Adrenal gland (tissue), 19 donors: ENCODE measurements at places on chromosomes 13 and 19. TPM values are rescaled to one million over a fixed set of nuclear protein-coding genes. Genes with fewer than 3 reads are reported as not detected.

Gene TEX26
- not detected for total RNA-seq

Gene TMEM38A
- total RNA-seq: 9.0 TPM

DNA sequence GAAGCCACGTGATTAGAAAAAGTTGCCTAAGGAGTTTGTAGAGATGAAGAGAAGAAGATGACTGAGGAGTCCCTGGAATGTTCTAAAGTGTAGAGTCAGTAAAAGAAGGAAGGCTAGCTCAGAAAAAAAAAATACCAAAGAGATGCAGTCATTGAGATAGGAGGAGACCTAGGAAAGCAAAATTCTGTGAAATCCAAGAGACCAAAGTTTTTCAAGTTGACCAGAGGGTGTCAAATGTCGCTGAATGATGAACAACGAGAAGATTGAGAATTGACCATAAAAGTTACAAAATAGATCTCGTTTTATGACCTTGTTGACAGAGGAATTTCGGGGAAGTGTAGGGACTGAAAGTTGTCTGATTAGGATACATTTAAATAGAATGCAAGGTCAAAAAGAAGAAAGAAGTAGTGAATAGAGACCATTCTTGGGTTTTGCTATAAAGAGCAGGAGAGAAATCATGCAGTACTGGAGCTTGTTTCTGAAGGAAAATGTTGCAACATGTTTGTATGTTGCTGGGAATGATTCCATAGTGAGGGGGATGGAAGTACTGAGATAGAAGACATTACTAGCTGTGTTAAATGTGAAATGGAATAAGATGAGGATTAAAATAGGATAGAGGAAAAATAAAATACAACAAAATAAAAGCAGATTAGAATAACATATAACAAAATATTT lies 30.2 kb upstream of the HTR2A start:
- DNase-seq: no peak

GRCh38 chr19:49152119-49152550 lies 3.1 kb downstream of the HRC start:
- no peak for DNase-seq

- DNase-seq: no peak
Observed at GRCh38 chr13:51318015-51318414, 21.5 kb upstream of the SERPINE3 start.

Gene APC2
- 0.35 TPM for total RNA-seq
